ENCODE measurements at places on chromosomes 4 and X.

- no peak for DNase-seq
These were observed 35.4 kb downstream of the CEP44 start for GRCh38 chr4:174318829-174319764.

DNA sequence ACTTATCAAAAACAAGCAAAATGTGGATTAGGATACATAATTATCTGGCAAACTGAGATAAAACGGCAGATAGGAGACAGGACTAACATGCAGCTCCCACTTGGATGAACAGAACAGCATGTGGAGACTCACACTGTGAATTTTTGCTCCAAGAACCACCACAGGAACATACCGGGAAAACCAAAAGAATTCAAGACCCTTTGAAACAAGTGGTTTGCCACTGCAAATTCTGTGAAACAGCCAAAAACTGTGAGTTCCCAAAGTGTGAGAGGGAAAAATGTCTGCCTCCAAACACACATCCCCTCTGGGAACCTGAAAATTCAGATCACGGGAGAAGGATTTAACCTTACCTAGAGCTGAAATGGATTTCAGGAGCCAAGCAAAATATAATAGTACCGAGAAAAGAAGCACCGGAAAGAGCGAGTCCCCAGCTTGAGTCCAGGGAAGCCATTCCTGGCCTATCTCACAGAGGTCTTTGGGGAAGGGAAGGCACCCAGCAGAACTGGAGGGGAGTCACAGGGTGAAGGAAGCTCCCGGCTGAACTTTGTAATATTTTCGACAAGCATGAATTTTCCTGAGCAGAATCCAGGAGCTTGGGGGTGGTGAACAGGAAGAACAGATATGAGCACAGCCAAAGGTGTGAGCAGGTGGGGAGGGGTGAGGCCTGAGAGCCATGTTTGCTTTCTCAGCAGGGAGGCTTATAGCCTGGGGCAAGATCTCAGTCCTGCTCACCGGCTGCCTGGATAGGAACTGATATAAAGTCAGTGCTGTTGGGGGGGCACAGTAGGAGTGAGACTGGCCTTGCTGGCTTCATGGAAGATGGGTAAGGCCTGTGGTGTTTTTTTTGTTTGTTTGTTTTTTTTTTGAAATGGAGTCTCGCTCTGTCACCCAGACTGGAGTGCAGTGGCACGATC is 23.9 kb downstream of the MANBA start:
- DNase-seq, result no peak

DNA sequence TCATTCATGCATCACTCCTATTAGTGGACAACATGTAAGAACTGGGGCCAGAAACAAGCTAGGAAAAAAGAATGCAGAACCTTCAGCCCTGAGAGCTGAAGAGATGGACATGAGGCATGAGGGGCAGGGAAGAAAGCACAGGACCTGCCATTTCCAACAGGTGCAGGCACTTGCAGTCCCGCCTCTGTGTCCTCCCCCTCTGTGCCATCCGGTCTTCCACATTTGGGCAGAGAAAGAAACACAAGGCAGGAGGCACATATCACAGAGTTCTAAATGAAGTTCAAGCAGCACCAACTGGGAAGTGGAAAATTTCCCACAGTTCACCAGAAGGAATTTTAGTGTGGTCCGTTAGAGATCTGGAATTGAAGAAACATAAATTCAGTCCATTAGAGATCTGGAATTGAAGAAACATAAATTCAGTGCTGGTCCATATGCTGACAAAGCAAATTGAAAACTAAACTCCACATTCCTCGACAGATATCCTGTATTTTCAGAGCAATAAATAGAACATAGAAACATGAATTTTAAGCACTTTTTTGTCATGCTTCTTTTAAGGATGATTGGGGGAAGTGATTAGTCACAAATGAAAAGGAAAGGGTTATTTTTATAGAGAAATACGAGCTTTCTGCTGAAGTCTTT is 57.2 kb upstream of the DAPP1 start:
- no peak for DNase-seq

- DNase-seq, result no peak
These were observed 179.7 kb upstream of the NDP start for GRCh38 chrX:44152852-44153251.

GRCh38 chr4:39032218-39033085 is at the start of gene TMEM156:
Gene TMEM156 (minus strand): TSS chr4:39032409. CDS start chr4:39032313, 96 bp downstream.
- DNase-seq, result peak; percentile 71

- no peak for DNase-seq
These were observed 131.4 kb downstream of the GBA3 start for GRCh38 chr4:22824091-22824490.

- no peak for DNase-seq
These were observed 3.2 kb downstream of the SPP1 start for GRCh38 chr4:87978681-87979080.

GRCh38 chr4:32135642-32136041 is 1415.5 kb downstream of the PCDH7 start:
- no peak for DNase-seq

DNA sequence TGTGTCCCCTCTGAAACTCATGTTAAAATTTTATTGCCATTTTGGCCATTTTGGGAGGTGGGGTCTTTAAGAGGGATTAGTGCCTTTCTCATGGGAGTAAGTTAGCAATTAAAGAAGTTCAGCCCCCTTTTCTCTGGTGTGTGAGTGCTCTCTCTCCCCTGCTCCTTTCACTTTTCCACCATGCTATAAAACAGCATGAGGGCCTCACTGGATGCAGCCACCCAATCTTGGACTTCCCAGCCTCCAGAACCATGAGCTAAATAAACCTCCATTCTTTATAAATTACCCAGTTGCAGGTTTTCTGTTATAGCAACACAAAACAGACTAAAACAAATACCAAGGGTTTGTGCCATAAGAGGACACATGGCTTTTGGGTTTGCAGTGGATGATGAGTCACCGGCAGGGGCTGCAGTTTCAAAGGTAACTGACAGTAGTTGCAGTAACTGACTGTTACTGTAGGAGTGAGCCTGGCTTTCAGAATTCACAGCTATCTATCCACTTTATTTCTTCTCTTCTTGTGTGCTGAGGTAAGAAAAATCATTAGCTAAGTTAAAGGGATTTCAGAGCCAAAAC is 121.5 kb downstream of the PPEF1 start:
- peak; percentile 8 for DNase-seq

DNA sequence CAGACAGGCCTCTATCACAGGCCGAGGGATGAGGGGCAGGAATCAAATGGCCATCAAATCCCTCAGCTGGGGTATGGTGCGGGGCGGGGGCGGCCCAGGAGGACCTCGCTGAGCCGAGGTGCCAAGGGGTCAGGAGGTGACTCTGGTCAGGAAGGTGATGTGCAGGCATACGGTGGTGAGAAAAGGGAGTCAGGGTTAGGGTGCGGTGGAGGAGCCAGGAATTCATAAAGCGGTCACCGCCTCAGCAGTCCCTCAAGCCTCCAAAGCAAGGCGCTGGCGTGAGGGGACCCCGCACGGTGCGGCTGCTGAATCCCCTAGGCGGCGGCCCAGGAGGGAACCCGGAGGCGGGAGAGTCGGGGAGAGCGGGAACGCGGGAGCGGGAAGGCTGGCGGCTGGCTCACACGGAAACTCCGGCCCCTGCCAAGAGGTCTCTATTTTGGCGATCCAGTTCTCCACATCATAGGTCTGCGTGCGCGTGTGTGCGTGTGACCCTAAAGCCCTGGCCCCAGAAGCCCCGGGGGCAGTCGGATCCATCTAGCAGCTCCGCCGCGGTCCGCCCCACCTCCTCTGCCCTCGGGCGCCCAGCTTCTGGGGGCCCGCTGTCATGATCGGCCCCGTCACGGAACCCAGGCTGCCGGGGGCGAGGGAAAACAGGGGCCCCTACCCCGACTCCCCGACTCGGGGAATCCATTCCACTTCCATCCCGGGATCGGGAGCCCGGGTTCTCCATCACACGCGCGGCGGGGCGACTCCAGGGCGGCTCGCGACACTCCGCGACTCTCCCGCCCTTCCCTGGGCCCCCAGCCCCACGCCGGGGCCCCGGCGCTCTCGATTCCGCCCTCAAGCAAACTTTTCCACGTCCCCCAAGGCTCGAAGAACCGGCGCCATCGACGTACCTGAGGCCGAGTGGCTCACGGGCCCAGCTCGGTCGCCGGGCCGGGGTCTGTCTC is 593 bp downstream of the ELF4 start:
- DNase-seq, result peak; percentile 23

DNA sequence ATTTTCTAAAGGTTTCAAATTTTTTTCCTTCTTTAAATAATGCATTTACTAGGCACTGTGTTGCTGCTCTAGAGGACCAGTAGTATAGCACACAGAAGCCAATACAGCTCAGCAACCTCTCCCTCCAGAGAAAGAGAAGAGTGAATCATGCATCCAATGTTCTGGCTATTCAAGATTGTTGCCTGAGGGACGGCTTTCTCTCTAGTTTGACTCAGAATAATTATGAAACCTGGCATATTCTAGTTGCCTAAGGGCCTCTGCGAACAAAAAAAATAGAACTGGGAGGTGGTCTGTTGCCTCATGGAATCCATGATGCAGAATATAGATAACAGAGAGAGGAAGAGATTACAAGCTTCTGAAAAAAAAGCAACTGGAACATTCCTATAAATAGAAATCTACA is 1233.3 kb upstream of the PABPC4L start:
- no peak for DNase-seq

- DNase-seq, result no peak
These were observed 1019.9 kb downstream of the CCSER1 start for GRCh38 chr4:91147067-91147466.

GRCh38 chrX:16212436-16212835 is 45.2 kb downstream of the MAGEB17 start:
- DNase-seq, result no peak

GRCh38 chrX:120752431-120753082 is 122.7 kb upstream of the C1GALT1C1 start:
- no peak for DNase-seq

GRCh38 chr4:53706422-53707032 is 115.2 kb upstream of the LNX1 start:
- DNase-seq, result no peak

- DNase-seq, result no peak
These were observed 95.5 kb upstream of the KCTD8 start for GRCh38 chr4:44544158-44544557.

GRCh38 chrX:45428831-45429230 is 228.2 kb upstream of the DIPK2B start:
- no peak for DNase-seq

DNA sequence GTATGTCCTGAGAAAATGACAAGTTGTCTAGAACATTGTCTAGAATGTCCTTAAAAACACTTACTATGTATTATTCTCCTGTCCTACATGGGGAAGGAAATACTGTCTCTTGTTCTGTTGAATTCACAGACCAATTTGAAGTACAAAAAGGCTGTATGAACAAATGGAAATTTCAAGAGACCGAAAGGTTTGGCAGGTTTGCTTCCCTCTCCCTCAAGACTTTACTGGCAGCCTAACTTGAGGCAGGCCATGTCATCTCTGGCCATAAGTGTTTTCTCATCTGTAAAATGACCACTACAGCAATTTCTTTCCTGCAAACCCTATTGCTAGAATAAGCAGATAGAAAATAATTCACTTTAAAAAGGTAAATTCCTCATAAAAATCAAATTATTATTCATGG is 191.2 kb upstream of the BMP3 start:
- no peak for DNase-seq

- DNase-seq, result no peak
These were observed 18.0 kb upstream of the PDHA2 start for GRCh38 chr4:95821867-95822266.

GRCh38 chrX:119401569-119401968 is 2.4 kb downstream of the SLC25A43 start:
- DNase-seq, result no peak

DNA sequence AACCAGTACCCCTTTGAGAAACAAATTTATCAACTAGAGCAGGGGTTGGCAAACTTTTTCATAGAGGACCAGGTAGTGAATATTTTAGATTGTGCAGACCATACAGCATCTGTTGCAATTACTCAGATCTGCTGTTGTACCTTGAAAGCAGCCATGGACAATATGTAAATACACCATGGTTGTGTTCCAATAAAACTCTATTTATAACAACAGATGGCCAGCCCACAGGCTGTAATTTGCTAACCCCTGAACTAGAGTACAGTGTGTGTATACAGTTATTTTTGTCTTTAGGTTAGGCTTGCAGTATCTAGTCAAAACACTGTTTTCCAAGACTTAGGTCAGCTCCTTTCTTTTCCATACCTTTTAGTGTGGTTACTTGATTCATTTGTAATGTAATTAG is 54.4 kb downstream of the PHKA1 start:
- no peak for DNase-seq

- no peak for DNase-seq
These were observed 1382.5 kb downstream of the C4orf33 start for GRCh38 chr4:130478406-130478805.

DNA sequence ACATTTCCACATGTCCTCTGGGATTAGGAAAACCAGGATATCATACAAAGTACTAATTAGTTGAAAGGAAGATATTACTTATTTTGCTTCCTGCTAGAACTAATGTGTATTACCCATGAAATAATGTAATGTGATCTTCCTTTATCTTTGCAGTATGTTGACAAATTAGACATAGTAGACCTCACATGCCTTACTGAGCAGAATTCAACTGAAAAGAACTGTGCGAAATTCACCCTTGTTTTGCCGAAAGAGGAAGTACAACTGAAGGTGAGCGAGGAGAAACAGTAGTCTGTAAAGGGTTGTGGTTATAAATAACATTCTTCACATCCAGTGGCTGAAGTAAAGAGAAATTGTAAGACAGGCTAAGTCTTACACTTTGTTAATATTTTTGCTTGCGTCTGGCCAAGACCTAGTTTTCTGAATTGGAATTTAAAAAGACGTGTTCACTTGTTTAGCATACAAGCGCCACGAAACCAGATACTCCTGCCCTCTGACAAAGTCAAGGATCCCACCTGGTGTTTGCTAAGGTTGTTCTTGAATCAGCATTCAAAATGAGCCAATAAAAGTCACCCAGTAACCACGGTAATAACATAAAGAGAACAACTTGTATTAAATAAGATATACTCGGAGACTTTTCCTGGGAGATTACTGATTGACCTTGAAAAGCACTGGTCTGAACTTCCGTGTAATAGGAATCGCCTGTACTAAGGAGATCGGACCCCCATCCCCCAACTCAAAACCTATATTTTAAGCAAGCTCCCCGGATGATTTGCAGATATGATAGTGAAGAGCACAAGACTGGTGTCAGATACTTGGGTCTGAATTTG is 16.9 kb downstream of the STAP1 start:
- no peak for DNase-seq

- DNase-seq, result no peak
These were observed 103.5 kb downstream of the GPR143 start for GRCh38 chrX:9662148-9662547.

DNA sequence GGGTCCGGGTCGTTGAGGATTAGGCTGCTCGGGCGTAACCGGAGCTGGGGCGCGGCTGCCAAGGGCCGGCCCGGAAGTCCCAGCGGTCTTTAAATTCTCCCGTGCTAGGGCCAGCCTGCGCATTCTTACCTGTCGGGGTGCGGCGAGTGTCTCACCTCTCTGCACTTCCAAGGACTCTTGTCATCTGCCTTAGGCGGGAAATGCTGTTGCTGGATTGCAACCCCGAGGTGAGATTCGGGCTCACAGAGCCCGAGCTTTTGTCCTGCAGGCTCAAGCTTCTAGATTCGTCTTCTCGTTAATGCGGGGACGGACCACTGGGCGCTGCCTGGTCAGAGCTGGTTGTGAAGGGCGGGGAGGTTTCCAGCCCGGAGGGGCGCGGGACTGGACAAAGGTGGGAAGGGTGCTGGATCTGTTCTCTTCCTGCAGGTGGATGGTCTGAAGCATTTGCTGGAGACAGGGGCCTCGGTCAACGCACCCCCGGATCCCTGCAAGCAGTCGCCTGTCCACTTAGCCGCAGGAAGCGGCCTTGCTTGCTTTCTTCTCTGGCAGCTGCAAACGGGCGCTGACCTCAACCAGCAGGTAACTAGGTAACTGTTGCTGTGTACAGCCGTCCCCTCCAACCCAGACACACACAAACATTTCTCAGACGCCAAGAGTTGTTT is at the start of gene ANKRD37:
ANKRD37 (plus strand) TSS at position 118 of the 662 bp plus-strand sequence; CDS start at position 201, 83 bp downstream.
- no peak for DNase-seq

- no peak for DNase-seq
These were observed 109.5 kb upstream of the CBR4 start for GRCh38 chr4:169119536-169119935.
